ENCODE measurements at places on chromosomes 3 and 15. TPM values are rescaled to one million over a fixed set of nuclear protein-coding genes. Genes with fewer than 3 reads are reported as not detected.
A peak's percentile ranks its signal among the peaks of the same experiment; 100 is the strongest.

- no peak for DNase-seq
Measured at GRCh38 chr3:187183210-187183862, 13.9 kb upstream of the RTP1 start.

DNA sequence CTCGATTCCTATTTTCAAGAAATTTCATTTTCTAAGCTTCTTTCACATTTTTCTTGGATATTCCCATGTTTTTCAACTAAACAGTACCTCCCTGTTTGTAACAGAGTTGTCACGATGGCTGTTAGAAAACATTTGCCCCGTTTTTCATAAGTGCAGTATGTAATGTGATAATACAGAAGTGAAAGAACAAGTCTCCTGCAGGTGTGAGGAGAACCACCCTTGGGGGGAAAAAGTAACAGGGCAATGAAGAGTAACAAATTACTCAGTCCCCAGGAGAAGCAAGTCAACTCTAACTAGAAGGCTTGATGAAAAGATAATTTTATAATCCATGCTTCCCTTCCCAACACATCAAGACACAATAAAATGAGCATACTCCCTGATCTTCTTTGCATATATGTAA lies 493.3 kb downstream of the FOXP1 start:
- DNase-seq, result no peak

GRCh38 chr15:45657254-45657653 lies 22.4 kb downstream of the SQOR start:
- no peak for DNase-seq

- DNase-seq, result no peak
Measured at GRCh38 chr3:63940389-63940757, 28.2 kb upstream of the SCAANT1 start.

DNA sequence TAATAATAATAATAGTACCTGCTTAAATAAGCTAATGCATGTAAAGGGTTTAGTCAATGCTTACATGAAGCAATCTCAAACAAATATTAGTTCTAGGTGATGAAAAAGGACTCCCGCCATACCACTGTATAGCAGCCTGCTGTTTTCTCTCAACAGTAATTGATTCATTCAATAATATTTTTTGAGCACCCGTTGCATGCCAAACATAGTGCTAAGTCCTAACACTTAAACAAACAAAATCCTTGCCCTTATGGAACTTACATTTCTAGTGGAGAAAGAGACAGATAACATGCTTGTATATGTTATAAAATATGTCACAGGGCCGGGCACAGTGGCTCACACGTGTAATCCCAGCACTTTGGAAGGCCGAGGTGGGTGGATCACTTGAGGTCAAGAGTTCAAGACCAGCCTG lies 61.2 kb upstream of the FLNB start:
- no peak for DNase-seq

- DNase-seq, result no peak
Measured at GRCh38 chr15:66839506-66840112, 137.6 kb downstream of the SMAD6 start.

DNA sequence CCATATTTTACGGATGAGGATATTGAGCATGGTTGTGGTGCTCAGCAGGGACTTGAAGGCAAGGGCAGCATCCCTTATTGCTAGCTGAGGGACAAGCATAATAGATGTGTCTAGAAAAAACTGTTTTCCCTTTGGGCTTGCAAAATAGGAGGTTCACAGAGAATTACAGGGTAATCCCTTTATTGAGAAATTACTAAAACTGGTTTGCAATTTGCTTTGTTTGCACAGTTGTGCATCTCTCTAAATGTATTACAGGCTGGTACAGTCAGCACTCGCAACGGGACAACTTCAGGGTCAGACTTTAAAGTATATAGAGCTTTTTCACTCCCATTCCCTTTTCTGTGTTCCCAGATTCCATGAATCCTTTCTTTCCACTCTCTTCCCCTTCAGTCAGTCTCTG lies 51.3 kb downstream of the SUCNR1 start:
- DNase-seq, result no peak

DNA sequence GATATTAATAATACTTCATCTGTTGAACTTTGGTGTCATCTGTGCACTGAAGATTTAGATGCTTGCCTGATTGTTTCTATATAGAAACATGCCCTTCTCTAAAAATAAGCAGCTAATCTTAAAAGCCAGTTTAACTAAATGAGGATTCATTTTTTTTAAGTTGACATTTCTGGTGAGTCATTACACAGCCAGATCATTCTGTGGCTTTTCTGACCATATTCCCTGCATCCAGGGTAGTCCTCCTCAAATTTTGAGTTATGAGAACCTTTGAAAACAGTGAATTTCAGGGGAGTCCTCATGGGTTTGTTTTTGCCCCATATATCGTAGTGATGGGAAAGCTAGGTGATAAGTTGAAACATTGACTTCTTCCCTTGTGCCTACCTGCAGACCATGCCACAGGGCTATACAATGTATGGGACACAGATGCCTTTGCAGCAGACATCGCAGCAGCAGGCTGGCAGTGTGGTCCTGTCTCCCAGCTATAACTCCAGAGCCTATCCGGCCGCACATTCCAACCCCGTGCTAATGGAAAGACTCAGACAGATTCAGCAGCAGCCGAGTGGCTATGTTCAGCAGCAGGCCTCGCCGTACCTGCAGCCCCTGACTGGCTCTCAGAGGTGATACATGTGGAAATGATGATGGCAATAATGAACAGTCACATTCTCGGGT lies 26.5 kb upstream of the P2RY12 start:
- DNase-seq, result no peak

- DNase-seq, result no peak
Measured at GRCh38 chr3:127796045-127796830, 26.1 kb downstream of the MGLL start.

DNA sequence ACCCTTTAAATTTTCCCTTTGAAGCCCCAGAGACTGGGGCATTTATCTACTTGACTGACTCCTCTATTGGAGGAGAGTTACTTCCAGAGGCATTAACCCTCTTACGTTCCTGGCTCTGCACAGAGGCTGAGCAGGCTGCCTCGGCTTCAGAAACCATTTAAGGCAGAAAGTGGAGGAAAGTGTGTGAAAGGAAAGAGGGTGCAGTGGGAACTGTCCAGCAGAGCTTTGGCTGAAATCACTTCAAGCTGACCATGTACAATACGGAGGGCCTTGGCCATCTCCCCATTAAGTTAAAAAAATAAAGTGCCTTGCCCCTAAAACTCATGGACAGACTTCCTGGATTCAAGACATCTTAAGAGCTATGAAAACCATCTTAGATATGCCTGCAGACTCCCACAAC lies 238.7 kb downstream of the SV2B start:
- DNase-seq, result peak; percentile 32

DNA sequence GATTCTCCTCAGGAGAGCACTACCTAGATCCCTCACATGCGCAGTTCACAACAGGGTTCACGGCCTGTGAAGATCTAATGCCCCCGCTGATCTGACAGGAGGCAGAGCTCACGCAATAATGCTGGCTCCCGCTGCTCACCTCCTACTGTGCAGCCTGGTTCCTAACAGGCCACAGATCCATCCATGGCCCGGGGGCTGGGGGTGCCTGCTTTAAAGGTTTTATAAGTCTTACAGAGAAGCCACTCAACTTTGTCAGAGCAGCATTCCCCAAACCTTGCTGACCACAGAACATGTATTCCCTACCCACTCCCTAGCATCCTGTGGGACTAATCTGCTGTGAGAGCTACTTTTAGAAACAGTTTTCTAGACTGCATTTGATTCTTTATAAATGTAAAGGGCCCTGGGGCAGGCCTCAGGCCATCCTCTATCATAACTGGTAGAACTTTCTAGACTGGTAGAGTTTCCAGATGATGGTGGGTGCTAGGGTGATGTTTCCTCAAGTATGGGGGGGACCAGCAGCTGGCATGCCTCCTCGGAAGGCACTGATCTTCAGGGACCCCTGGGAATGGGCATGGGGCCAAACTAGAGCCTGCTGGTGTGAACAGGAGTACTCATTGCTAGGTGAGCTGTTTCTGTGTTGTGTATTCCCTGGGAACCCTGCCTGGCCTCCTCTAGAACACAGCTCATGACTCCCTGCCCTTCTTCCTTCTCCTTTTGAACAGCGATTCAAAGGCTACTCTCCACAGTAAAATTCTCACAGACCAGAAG lies 25.7 kb upstream of the RAD18 start:
- DNase-seq, result no peak

PTH1R gene
- 0.34 TPM for total RNA-seq

ERC2 gene
- 12.2 TPM for total RNA-seq

TLR9 gene
- not detected for total RNA-seq

SNTN gene
- total RNA-seq, result not detected

MUC13 gene
- not detected for total RNA-seq

TMEM266 gene
- 0.34 TPM for total RNA-seq

PAQR9 gene
- 1.9 TPM for total RNA-seq

ZNF860 gene
- total RNA-seq, result 0.27 TPM

All from neural crest cell (in vitro differentiated cells).